ENCODE measurements at places on chromosomes 7 and 10.

DNA sequence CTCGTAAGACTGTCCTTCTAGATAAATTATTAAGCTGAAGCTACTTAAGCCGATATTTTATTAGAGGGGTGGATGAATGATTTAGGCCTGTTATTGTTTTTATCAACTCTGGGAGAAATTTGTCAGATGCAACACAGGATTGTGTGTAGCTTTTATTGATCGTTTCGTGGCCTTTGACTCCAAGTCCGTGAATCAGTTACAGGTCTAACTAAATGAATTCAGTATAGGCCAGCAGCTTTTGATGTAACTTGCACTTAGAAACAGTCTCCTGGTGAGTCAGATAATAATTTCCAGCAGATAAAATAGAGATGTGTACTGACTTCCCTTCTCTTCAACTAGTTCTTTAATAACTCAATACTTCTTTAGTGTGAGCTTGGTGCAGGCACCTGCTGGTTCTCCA is 341.7 kb upstream of the SMIM30 start:
- no peak for DNase-seq

- no peak for DNase-seq
These were observed 494.9 kb upstream of the AKR1E2 start for GRCh38 chr10:4331150-4331549.

GRCh38 chr7:73822319-73823173 is 8.2 kb upstream of the CLDN4 start:
- no peak for DNase-seq

DNA sequence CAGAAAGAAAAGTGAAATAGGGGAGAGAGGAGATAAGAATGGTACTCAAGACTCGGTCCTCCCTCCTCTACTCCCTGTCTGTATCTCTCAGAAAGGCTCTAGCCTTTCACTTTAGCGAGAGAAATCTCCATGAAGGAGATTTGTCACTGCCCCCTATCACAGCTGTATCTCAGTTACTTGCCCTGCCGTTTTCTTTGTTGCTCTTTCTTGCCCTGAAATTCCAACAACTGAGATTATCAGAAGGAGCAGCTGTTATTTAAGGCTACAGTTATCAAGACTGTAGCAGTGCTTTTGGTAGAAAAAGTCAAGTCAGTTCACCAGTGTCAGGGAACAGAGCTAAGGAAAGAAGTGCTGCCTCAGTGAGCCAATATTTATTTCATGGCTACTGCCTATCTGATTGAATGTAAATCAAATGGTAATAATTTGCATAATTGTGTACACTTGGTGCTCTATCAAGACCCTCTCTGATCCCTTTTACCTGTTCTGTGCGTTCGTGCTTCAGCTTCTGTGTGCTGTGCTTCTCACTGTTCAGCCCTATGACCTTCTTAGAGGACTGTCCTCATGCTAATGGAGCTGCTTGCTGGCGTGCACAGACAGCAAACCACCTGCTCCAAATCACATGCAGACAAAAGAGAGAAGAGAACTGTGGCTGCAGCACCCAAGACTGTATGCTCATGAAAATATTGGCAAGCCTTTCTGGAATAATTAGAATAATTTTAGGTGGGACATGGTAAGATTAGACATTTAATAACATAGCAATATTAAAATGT is 180.2 kb upstream of the FAM3C start:
- DNase-seq = no peak

GRCh38 chr7:74101061-74101681 is 17.6 kb downstream of the LIMK1 start:
- no peak for DNase-seq

DNA sequence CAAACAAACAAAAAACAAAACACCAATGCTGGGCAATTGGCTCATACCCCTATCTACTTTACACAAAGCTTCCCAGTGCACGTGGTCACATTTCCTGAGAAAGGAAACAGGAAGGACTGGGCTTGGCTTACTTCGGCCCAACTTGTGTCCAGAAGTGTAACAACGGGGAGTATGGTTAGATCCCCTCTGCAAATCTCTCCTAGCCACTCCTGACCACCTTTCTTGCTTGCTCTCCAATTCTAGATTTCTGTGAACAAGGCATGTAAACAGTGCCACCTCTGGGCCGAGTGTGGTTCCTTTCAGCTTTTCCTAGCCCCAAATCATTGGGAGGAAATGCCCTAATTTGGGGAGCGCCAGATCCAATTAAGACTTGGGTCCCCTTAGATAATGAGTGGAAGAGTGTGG is 21.0 kb upstream of the FRAT2 start:
- DNase-seq = peak; percentile 16

DNA sequence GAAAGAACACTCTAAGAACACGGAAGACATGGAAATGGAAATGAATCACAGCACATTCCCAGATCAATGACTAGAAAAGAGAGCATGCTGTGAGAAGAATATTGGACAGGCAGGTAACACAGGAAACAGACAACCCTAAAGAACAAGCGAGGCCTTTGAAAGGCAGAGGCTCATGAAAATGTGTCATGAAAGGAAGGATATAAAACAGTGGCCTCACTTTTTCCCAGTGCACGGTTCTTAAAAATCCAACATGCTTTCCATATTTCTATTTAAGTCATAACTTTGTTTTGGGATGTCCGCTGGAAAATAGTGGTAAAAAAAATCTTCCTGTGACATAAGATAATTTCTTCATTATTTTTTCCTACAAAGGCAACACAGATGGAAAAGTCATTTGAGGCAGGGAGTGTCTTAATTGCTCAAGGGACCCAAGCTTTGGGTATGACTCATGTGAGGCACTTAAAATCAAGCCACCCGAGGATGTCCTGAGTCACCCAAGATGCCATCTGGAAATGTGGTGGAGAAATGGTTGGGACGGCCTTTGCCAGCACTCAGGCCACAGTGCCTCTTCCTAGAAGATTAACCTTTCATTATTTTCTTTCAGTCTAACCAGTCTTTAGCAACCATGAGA is 17.0 kb downstream of the ITIH5 start:
- DNase-seq = no peak

- DNase-seq = no peak
These were observed 7.4 kb upstream of the LFNG start for GRCh38 chr7:2512179-2512661.

DNA sequence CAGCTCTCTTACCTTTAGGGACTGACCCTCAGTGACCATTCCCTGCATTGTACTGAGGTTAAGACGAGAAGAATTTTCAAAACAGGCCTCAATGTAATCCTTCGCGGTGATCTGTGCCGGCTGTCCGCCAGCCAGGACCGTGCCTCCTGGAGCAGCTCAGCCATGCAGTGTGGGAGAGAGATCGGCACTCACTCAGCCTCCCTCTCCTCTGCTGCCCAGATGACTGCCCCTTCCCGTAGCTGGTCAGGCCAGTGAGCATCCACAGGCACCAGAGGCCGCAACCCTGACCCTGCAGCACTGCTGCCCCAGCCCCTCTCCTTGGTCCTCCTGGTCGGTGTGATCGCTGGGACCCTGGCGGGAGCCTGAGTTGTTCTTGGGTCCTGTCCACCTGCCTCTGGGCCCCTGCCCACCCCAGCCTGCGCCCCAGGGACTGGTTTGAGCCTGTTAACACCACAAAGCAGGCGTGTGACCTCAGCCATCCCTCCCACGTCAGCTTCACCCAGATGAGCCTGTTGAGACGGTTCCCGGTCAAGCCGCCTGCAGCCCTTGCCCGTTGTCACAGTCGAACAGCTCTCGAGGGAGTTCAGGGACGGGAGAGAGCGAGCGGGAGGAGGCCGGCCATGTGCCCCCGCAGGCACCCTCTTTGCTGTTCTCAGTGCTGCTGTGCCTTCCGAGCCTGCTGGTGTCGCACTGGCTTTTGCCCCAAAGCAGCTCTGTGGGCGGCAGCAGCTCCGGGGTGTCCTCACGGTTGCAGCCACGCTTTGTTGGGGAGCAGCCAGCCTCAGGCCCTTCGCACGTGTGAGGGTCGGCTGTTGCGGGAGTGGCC is 37.2 kb downstream of the NKX6-2 start:
- DNase-seq = no peak

DNA sequence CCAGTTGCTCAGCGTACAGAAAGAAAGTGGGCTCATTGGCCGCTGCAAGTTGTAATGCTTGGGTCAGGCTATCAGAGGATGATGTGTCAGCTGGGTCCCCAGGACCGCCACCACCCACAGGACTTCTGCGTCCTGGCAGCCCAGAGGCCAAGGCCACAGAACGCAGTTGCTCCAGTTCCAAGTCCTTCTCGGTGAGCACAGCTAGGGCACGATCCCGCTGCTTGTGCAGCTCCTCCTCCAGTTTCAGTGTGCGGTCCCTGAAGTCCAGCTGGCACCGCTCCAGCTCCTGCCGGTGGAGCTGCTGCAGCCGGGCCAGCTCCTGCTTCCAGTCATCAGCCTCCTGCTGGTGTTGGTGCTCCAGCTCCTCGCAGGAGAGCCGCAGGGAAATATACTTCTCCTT is 3.0 kb downstream of the GCC1 start:
- no peak for DNase-seq

- no peak for DNase-seq
These were observed 28.3 kb downstream of the GBX1 start for GRCh38 chr7:151139071-151139790.

DNA sequence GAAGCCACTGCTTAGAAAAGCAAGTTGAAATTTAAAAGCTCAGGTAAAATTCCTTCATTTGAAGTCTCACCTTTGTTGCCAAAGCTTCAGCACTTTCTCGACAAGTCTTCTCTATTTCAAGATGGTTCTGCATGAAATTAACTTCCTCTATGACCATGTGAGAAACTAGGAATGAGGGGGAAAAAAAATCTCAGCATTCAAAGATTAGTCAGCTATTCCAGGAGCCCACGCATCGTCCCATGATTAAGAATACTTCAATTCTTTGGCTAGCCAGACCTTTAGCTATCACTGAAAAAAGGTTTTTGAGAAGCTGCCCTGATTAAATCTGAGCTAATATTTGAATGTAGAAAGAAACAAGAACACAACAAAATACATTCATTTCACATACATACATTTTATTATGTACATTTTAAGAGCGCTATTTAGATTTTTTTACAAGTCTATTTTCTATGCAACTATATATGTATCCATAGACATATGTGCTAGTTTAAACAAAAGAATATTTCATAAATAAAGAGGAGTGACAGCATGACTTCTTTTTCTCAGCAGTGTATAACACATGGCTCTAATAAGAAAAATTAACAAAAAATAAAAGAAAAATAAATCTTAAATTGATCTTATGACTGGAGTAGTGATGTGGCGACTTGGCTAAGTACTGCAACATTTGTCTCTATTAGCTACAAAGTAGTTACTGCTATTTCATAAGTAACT is 44.8 kb downstream of the SHTN1 start:
- DNase-seq = no peak

DNA sequence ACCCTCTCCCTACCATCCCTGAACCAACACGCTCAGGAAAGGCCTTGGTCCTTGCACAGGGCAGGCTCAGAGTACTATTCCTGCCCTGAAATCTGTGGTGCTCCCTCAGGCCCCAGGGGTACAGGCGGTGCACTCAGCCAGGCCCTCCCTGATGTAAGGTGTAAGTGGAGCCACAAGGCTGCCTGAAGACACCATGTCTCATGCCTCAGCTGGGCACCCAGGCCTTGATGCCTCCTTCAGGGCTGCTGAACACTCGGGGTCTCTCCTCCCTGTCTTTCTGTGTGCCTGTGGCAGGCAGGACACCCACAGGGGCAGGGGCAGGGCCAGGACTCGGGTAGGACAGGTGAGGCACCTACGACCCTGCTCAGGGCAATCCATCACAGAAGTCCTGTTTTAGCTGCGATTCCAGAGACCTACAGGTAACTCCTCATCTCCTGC is 22.9 kb upstream of the ANTXRL start:
- no peak for DNase-seq

DNA sequence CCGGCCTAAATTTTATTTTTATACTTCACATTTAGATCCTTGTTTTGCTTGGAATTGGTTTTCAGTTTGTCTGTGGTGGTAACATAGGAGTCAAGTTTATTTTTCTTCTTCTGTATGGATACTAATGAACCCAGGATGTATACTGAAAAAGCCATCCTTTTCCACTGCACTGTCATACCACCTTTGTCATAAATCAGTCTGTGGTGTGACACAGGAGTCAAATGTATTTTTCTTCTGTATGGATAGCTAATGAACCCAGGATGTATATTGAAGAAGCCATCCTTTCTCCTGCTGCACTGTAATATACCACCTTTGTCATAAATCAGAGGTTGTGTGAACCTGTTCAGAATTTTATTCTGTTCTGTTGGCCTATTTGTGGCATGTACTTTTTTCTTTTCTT is 21.4 kb downstream of the VPS26A start:
- DNase-seq = no peak

- no peak for DNase-seq
These were observed 111.2 kb downstream of the RALA start for GRCh38 chr7:39734633-39735004.

- no peak for DNase-seq
These were observed 71.7 kb upstream of the DOCK1 start for GRCh38 chr10:126833542-126833941.

DNA sequence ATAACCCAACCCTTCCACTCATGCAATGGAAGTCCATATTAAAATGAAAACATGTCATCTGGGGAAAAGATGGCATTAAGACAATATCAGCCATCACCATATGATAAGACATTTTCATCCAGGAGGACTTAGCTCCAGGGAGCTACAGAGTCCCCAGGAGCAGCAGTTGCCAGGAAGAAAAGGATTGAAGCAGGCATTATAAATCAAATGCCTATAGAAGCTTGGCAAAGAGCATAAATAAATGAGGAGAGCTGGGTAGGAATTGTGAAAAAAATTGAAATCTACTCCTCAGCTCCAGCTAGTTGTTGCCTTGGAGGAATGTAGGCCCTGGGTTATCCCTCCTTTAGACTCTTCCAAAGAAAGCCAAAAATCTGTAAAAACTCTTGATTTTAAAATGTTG is 42.5 kb downstream of the FAM13C start:
- DNase-seq = no peak

- no peak for DNase-seq
These were observed 287.6 kb downstream of the SORCS3 start for GRCh38 chr10:104928734-104929133.

DNA sequence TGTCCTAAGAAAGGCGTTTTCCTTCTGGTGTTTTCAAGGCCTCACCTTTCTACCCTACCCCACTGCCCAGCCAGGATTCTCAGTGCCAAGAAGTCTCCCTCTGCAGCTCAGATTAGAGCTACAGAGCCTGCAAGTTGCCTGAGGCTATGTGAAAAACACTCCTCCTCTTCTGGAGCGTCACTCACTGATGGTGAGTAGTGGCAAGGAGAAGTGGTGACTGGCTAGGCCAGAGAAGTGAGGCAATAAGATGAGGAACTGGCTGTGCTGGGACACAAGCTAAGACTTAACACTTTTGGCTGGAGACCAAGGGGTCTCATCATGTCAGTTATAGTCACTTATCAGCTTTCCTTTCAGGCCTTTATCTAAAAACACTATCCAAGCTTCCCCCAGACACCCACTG is 86.7 kb upstream of the PRKAR2B start:
- DNase-seq = no peak

- no peak for DNase-seq
These were observed 14.9 kb downstream of the TNRC18 start for GRCh38 chr7:5408777-5409176.

GRCh38 chr10:132447446-132448247 is 50.6 kb downstream of the PWWP2B start:
- peak; percentile 83 for DNase-seq
